ENCODE measurements at places on chromosomes 7 and 10.

GRCh38 chr10:114393886-114394285, 10.4 kb downstream of the AFAP1L2 start:
- DNase-seq, result no peak
- H3K4me1 ChIP-seq, result peaks cover 6% of the 10 kb centered on the region
- no peak overlapping the region for H3K27ac ChIP-seq
- peaks cover 21% of the 10 kb centered on the region for H3K27me3 ChIP-seq

- no peaks in the 10 kb centered on the region for H3K27me3 ChIP-seq
- H3K27ac ChIP-seq, result peak overlapping the region; percentile 100
- H3K36me3 ChIP-seq, result no peaks in the 10 kb centered on the region
- peak; percentile 85 for DNase-seq
- H3K4me3 ChIP-seq, result peak overlapping the region; percentile 88
Measured at GRCh38 chr7:102426268-102427018, 6.9 kb upstream of the ORAI2 start.

DNA sequence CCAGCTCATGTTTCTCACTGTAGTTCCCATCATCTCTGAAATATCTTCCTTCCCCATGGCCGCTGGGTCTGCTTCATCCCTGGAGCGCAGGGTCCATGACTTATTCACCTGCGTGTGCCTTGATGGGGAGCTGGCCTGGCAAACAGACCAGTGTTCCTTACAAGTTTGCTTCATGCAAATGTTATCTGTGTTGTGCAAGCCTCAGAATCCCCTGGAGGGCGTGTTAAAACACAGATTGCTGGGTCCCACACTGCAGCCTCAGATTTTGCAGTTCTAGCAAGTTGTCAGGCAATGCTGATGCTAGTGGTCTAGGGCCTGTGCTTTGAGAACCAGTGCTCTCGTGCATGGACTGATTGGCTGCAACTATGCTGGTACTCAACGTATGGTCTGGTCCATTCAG, 7.2 kb upstream of the DMBT1 start:
- no peak for DNase-seq
- H3K36me3 ChIP-seq, result no peaks in the 10 kb centered on the region
- H3K4me1 ChIP-seq, result peaks cover 26% of the 10 kb centered on the region
- no peak overlapping the region for H3K4me3 ChIP-seq
- no peaks in the 10 kb centered on the region for H3K27me3 ChIP-seq

- no peaks in the 10 kb centered on the region for H3K36me3 ChIP-seq
- H3K4me3 ChIP-seq, result no peak overlapping the region
- H3K27ac ChIP-seq, result no peak overlapping the region
- DNase-seq, result no peak
- peaks cover 6% of the 10 kb centered on the region for H3K27me3 ChIP-seq
- no peaks in the 10 kb centered on the region for H3K4me1 ChIP-seq
Measured at GRCh38 chr7:101112233-101112632, 14.7 kb upstream of the SERPINE1 start.

DNA sequence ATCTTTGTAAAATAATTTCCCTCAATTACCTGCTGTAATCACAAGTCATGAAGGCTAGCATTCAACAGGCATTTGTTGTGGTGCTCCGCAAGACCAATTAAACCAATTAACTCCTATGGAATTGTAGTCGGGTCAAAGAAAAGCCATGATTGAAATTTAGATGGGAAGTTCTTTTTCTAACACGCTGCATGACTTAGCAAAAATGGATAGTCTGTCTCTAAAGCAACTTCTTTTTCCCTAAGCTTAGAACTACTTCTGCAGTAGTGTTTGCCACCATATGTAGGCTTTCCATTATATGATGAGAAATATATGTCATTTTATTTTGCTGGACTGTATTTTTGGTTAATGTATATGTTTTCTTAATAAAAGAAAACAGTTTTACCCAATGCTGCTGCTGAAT, 119.1 kb downstream of the TSPAN12 start:
- H3K4me1 ChIP-seq, result no peaks in the 10 kb centered on the region
- H3K36me3 ChIP-seq, result no peaks in the 10 kb centered on the region
- no peak overlapping the region for H3K4me3 ChIP-seq
- H3K27me3 ChIP-seq, result peaks cover 2% of the 10 kb centered on the region
- H3K27ac ChIP-seq, result no peak overlapping the region
- no peak for DNase-seq

- peaks cover 15% of the 10 kb centered on the region for H3K27me3 ChIP-seq
- no peak overlapping the region for H3K4me3 ChIP-seq
- no peaks in the 10 kb centered on the region for H3K36me3 ChIP-seq
- H3K27ac ChIP-seq, result no peak overlapping the region
Measured at GRCh38 chr7:41688012-41688625, 14.8 kb downstream of the INHBA start.

DNA sequence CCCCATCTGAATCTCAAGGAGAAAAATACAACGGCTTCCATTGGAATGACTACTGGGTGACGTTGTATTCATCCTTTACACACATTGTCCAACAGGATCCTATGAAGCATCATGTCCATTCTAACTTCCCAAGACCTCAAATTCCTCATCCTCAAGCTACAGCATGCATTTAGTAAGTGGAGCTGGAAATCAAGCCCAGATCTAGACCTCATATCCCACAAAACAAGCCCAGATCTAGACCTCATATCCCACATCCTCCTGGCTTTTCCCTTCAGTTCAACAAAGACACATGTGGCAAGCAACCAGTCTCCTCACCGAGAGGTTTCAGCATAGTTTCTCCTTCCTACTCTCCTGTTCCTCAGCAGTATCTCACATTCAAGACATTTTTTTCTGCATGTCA, 12.2 kb downstream of the IGF2BP3 start:
- H3K27ac ChIP-seq, result no peak overlapping the region
- H3K27me3 ChIP-seq, result peaks cover 67% of the 10 kb centered on the region
- no peaks in the 10 kb centered on the region for H3K36me3 ChIP-seq
- peaks cover 1% of the 10 kb centered on the region for H3K4me1 ChIP-seq

DNA sequence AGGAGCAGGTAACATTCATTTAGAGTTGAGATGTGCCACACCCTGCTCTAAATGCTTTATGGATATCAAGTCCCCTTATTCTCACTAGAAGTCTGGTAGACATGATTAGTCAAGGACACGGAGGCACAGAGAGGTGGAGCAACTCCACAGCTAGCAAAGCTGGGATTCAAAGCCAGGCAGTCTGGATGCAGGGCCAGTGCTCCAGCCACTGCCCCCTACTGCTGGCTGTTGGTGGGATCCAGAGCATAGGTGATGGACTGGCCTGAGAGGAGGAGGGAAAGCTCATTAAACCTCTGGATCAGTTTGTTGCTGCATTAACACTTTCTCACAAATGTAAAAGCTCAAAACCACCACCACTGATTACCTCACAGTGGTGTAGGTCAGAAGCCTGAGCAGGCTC, 22.6 kb upstream of the KBTBD2 start:
- H3K27me3 ChIP-seq, result no peaks in the 10 kb centered on the region
- DNase-seq, result no peak
- no peak overlapping the region for H3K27ac ChIP-seq
- H3K4me1 ChIP-seq, result peaks cover 6% of the 10 kb centered on the region

- no peaks in the 10 kb centered on the region for H3K36me3 ChIP-seq
- peak overlapping the region; percentile 80 for H3K4me3 ChIP-seq
- H3K27me3 ChIP-seq, result no peaks in the 10 kb centered on the region
- peak overlapping the region; percentile 48 for H3K27ac ChIP-seq
- peaks cover 27% of the 10 kb centered on the region for H3K4me1 ChIP-seq
Measured at GRCh38 chr10:121975295-121976086, 474 bp upstream of the NSMCE4A start.
